ENCODE measurements at places on chromosomes 5 and 9.

GRCh38 chr5:174479325-174479724 is 245.1 kb upstream of the MSX2 start:
- no peak for DNase-seq

- no peak for DNase-seq
These were observed 6.4 kb upstream of the RFK start for GRCh38 chr9:76400534-76401096.

- no peak for DNase-seq
These were observed 25.3 kb upstream of the RNU6ATAC start for GRCh38 chr9:134189470-134190231.

- DNase-seq: no peak
These were observed 153.0 kb upstream of the COL5A1 start for GRCh38 chr9:134488331-134489280.
